Stimulated activated CD8-positive, alpha-beta memory T cell treated with anti-CD3 and anti-CD28 coated beads, Interleukin-7, amount 100 ng/mL, for 1 hour (primary cell): ENCODE measurements at places on chromosomes 16 and 17.

DNA sequence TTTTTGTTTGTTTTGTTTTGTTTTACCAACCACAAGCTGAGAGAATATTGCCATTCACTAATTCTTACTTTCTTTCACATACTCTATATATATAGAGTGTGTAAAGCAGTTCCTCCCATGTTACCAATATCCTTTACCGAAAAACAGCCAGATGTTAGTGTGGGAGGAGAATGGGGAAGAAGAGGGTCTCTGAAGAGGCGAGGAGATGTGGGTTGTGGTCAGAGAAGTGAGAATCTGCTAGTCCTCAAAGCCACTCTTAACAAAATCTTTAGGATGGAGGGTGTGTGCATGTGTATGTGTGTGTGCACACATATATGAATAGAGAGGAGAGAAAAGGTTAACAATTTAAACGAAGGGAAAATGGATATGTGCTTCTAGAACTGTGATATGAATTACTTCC is 80.6 kb downstream of the TUBD1 start:
- DNase-seq: no peak

DNA sequence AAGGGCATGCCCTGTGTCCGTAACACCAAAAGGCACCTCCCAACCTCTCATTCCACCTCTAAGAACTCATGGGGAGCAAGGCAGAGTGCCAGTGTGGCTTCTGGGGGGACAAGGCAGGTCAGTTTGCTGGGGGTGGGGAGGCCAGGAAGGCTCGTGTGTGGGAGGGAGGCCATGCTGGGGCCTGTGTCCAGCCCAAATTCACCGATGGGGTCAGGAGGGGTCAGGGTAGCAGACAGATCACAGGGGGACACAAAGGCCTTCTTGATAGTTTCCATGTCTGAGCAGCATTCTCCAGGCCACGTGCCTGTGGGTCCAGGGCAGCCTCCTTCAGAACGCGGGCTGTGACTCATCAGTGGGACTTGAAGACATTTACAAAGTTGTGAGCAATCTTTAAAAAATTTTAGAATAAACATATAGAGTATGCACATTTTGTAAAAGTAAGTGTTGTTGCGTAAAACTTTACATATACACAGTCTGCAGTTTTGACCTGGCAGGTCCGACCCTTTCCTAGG is 20.9 kb downstream of the SPACA3 start:
- no peak for DNase-seq

GRCh38 chr17:55303008-55303493 is 38.3 kb downstream of the HLF start:
- no peak for DNase-seq

DNA sequence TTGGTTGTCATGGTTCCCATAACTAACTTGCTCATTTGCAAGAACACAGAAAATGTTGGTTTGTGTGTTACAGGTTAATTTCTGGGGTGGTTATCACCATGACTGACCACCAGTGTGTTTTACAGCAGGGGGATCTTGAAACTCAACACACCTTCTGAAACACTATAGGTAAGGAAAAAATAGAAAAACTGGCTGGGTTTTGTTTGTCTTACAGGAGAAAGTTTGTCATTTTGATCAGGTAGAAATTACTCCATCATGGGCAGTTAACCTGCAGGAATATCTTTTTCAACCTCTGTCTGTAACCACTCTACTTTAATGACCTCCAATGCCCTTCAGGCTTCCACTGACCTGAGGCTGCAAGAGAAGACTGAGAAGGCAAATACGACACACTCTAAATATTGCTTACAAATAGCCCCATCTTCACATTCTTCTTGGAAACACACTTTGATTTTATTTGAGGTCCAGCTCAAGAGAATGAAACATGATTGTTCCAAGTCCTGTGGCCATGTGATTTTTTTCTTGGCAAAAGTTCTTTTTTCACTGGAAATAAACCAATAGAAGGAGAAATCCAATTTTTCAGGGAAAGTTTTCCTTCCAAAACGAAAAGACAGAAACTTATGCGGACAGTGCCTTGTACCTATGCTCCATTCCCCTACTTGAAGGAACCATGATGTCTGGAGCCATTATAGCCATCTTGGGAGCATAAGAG is 428.7 kb upstream of the SALL1 start:
- no peak for DNase-seq

GRCh38 chr16:78770353-78771091 is 671.1 kb downstream of the WWOX start:
- DNase-seq: peak; percentile 67

DNA sequence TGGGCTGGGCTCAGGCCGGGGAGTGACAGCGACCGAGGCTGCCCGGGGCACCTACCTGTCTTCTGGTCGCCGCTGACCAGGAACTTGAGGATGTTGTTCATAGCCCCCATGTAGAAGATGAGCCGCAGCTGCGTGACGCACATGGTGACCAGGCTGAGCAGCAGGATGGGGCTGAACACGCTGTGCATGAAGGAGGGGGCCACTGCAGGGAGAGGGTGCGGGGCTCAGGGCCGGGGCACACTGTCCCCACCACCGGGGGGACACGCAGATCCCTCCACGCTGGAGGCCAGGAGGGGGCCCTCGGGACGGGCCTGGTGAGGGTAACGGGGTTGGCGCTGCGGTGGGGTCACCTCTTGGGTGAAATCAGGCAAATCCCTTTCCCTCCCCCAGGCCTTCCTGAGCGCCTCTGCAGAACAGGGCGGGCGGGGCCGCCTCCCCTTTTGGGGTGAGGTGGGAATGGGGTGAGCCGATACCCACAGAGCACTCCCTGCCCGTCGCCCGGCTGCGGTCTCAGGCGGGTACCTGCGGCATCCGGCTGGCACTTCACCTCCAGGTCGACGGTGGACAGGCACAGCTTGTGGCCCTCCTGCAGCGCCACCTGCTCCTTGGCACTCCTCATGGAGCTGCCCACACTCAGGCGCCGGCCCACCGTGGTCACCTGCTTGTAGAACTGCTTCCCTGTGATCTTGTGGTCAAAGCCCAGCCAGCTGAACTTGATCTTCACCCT is 28.3 kb upstream of the PITPNA start:
- no peak for DNase-seq

DNA sequence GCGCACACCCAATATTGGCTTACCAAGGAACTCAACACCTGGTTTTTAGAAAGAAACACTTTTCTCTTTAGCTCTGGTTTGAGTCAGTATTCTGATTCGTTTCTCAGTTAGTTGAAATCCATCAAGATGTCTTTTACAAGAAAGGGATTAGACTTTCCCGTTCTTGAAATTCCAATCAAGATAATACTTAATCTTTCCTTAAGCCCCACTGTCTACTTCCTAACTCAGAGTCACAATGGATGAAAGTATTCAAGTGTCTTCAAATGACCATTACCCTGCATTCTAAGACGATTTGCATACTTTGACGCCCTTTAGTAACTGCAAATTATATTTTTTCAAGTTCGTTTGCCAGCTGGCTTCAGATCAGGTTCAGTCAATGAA is 189.8 kb downstream of the USP22 start:
- no peak for DNase-seq

DNA sequence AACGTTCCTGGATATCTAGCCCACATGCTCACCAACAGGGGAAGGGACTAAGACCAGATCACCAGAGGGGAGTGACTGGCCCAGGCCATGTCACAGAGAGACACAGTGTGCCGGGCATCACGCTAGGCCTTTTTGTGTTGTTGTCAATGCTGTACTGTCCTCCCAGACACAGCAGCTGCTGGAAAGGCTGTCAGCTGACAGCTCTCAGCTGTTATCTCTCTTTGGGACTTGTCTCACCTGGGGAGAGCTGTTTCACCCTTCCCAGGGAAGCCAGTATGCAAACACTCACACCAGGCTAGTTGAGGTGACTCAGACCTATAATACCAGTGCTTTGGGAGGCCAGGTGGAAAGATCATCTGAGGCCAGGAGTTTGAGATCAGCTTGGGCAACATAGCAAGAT is 19.4 kb downstream of the UNC45B start:
- no peak for DNase-seq

DNA sequence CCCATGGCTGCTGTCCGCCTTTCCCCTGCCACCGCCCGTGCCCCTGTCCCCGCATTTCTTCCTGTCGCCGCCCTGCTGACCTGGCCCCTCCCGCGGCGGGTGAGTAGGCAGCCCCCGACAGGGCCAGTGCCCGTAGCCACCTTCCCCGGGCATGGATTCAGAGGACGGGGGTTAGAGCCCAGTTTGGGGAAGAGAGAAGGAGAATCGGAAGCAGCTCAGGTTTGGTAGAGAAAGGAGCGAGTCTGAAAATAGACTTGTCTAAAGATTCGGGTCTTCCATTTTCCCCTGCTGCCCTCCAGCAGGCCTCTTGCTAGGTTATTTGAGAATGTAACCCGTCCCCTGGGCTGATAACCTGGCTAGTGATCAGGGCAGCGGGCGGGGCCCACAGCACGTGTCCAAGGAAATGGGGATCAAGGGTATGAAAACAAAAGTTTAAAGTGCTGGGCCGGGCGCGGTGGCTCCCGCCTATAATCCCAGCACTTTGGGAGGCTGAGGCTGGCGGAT is 7.9 kb upstream of the CLDN9 start:
- no peak for DNase-seq

GRCh38 chr16:15770512-15770911 is 86.3 kb downstream of the MYH11 start:
- no peak for DNase-seq

DNA sequence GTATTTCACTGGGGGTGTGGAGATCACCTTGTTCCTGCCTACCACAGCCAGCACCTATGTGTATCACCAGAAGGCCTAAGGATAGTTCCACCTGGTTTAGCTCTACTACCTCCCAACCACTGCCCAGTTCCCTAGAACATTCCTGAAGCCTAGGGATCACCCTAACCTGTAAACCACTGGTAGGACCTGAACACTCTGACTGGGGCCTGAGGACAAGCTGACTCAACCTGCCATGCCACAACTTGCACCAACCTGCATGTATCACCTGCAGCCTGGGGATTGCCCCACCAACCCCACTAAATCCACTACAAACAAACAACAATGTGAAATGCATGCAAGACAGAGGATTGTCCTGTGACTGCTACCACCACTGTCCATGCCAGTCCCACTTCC is 128.1 kb downstream of the KIF2B start:
- DNase-seq: no peak

DNA sequence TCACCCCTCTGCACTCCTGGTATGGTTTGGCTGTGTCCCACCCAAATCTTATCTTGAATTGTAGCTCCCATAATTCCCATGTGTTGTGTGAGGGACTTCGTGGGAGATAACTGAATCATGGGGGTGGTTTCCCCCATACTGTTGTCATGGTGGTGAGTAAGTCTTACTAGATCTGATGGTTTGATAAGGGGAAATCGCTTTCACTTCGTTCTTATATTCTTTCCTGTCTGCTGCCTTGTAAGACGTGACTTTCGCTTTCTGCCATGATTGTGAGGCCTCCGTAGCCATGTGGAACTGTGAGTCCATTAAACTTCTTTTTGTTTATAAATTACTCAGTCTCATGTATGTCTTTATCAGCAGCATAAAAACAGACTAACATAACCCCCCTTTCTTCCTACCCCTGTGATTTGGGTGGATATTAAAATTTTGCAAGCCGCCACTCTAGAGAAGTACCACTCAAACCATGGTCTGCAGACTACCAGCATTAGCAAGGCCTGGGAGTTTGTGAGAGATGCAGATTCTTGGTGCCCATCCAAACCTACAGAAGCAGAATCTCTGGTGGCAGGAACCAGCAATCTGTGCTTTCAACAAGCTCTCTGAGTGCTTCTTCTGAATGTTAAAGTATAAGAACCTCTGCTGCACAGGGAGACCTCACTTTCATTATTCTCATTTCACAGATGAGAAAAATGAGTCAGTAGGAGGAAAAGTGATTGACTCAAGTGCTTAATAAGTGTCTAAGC is 999.5 kb upstream of the EEF2KMT start:
- DNase-seq: no peak

DNA sequence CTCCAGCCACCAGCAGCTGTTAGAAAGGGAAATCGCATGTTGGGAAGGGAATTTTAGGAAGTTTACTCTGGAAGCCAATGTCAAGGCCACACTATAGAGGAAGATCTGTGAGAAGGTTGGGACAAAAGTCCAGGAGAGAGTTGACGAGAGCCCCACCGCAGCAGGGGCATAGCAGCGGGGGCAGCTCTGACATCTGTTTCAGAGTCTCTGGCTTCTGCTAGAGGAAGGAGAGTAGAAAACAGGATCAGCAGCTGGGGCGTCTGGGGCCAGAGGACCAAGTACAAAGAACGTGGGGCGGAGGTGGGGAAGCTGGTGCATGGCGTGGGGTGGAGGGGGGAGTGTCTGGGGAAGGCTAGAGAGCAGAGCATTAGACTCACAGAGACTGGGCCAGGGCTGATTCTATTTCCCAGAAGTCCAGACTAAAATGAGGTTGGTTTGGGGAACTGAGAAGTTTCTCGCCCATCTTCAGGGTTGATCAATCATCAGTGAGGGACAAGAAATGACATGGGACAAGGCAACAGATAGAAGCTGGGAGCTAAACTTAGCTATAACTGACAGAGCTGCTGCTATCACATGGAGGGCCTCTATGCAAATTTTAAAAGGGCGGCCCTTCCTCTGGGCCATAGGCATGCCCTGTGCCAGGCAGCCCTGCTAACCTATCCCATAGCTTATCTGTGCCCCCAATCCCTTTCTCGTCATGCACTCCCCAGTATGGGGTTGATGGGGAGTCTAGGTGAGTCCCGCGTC is 1.2 kb downstream of the RABEP2 start:
- no peak for DNase-seq

DNA sequence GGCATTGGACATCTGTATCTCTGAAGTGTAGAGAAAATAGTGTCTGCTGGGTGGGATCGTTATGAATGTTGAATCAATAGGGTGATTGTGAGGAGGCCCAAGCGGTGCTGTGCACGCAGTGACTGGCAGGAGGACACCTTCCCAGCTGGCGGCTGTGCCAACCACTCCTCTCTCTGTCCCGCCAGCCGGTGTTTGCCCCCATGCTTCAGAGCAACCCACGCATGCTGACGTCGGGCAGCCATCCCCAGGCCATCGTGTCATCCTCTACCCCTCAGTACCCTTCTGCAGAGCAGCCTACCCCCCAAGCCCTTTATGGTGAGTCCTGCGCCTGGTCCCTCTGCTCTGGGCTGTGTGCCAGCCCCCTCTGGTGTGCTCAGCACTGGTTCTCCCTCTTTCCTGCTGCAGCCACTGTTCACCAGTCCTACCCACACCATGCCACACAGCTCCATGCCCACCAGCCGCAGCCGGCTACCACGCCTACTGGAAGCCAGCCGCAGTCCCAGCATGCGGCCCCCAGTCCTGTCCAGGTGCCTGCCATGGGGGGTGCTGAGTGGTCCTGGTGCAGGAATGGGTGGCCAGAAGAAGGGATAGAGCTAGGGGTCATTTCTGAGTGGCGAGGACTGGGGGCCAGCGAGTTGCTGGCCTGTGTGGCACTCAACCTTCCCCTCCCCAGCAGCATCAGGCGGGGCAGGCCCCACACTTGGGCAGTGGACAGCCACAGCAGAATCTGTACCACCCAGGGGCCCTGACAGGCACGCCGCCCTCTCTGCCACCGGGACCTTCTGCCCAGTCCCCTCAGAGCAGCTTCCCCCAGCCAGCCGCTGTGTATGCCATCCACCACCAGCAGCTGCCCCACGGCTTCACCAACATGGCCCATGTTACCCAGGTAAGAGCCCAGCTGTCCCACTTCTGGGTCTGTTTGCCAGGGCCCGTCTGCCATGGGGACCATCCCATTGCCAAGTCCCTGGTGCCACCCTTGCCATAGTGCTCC is 11.0 kb downstream of the TUFM start:
- DNase-seq: no peak
